ENCODE measurements at places on chromosomes 16 and 17. TPM values are rescaled to one million over a fixed set of nuclear protein-coding genes. Genes with fewer than 3 reads are reported as not detected.

The AGRP gene
- not detected for total RNA-seq

DNA sequence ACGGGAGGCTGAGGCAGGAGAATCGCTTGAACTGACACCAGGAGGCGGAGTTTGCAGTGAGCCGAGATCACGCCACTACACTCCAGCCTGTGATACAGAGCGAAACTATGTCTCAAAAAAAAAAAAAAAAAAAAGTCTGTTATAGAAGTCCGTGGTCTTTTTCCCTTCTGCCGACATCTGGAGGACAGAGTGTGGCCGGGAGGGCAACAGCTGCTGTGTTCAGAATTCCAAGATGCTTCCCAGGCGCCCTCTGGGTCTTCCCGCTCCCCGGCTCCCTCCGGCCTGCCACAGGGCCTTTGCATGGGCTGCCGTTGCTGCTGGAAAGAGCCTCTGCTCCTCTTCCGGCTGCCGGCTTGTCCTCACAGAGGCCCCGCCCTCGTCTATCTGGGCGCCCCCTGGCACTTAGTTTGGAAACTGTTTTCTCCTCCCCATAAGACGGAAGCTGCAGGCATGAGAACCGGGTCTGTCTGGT is 2.4 kb upstream of the CACNA1H start:
- H3K36me3 ChIP-seq: peaks cover 1% of the 10 kb centered on the region
- H3K27ac ChIP-seq: no peak overlapping the region
- DNase-seq: peak; percentile 33
- H3K27me3 ChIP-seq: peaks cover 4% of the 10 kb centered on the region
- H3K4me3 ChIP-seq: peak overlapping the region; percentile 39

The FN3KRP gene
- 39.6 TPM for total RNA-seq

GRCh38 chr16:77277141-77277540 is 77.9 kb downstream of the SYCE1L start:
- H3K4me3 ChIP-seq: no peak overlapping the region
- peaks cover 31% of the 10 kb centered on the region for H3K27me3 ChIP-seq
- no peaks in the 10 kb centered on the region for H3K4me1 ChIP-seq
- no peak for DNase-seq

DNA sequence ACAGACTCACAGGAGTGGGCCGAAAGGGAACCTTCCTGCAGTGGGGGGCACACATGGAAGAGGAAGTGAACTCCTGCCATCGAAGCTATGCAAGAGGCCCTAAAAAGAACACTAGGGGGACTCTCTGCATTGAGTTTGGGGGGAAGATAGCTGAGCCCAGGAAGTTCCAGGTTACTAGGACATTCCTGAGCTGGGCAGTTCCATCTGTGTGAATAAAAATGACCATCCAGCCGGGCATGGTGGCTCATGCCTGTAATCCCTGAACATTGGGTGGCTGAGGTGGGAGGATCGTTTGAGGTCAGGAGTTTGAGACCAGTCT is 211.8 kb downstream of the ZNF423 start:
- H3K4me3 ChIP-seq: no peak overlapping the region
- H3K27me3 ChIP-seq: no peaks in the 10 kb centered on the region
- H3K36me3 ChIP-seq: peaks cover 21% of the 10 kb centered on the region
- H3K27ac ChIP-seq: no peak overlapping the region
- no peak for DNase-seq

DNA sequence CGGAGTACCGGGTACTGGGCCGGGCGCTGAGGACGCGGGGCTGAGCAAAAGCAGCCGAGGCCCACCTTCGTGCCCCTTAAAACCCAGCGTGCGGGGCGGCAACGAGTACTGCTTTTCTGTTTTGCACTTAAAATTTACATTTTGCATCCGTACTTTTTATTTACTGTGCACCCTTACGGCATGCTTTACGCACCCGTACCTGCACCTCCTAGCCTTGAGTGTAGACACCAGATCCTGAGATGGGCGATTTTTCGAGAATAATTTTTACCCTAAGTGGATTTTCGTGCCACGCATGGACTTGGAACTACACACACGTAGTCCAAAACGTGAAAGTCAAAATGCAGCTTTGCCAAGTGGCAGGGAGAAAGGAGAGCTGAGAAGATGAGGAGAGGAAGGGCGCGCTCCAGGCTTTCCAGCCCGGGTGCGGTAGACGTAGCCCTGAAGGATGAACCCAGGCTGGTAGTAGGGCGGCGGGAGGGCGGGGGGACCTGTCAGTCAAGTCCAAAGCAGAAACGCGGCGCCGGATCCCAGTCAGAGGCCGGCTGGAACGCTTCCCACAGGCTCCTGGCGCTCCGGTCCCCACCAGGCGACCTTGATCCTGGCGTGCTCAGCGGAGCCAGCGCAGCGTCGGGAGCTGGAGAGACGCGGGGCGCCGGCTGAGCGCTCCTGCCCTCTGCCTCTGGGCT is 1.2 kb upstream of the CBLN1 start:
- peaks cover 5% of the 10 kb centered on the region for H3K36me3 ChIP-seq

The IRX3 gene
- total RNA-seq: 2.5 TPM

DNA sequence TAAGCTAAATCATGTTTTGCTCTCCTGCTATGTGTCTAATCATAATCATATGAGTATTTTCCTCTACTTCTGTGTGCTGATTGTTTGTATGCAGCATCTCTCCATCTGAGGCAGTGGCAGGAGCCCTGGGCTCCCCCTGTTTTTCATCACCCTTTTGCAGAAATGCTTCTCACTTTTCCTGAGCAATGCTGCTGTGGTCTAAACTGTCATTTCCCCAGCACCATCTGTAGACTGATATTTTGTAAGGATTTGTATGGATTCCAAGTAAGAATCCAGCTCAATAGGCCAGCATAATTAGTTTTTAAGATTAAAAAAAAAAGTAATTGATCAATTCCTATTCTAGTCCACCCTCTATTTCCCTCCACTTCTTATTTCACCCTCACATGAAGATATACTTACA is 257.0 kb upstream of the CPHXL start:
- no peak for DNase-seq
- no peak overlapping the region for H3K27ac ChIP-seq
- no peaks in the 10 kb centered on the region for H3K36me3 ChIP-seq
- no peak overlapping the region for H3K4me3 ChIP-seq
- H3K4me1 ChIP-seq: no peaks in the 10 kb centered on the region

DNA sequence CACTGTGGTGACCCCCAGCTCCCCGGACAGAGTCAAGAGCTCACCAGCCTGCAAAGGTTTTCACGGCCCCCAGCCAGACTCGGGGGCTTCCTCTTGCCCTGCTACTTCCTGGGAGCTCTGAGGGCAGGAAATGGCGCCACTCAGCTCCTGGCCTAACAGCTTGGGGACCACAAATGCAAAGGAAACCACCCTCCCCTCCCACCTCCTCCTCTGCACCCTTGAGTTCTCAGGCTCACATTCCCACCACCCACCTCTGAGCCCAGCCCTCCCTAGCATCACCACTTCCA is 375 bp upstream of the SPN start:
- H3K4me1 ChIP-seq: peaks cover 79% of the 10 kb centered on the region
- H3K36me3 ChIP-seq: peaks cover 29% of the 10 kb centered on the region
- H3K4me3 ChIP-seq: peak overlapping the region; percentile 92
- DNase-seq: peak; percentile 44
- H3K27me3 ChIP-seq: no peaks in the 10 kb centered on the region

DNA sequence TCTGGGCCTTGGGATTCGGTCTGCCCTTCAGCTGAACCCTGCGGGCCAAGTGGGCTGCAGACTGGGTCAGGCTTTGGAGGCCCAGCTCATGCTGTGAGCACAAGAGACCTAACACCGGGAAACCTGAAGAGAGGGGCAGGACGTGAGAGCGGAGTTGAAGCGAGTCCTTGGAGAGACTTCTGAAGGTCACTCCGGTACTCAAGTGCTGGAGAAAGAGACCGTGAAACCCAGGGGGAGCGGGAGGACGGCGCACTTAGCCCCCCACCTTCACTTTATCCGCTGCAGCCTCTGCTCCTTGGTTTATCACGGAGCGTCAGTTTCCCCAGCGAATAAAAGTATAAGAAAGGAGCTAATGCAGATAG is 361 bp downstream of the UQCRC2 start:
- peaks cover 13% of the 10 kb centered on the region for H3K36me3 ChIP-seq
- DNase-seq: no peak
- H3K4me1 ChIP-seq: peaks cover 74% of the 10 kb centered on the region
- H3K27ac ChIP-seq: peak overlapping the region; percentile 92

The ASGR1 gene
- total RNA-seq: 1.5 TPM

DNA sequence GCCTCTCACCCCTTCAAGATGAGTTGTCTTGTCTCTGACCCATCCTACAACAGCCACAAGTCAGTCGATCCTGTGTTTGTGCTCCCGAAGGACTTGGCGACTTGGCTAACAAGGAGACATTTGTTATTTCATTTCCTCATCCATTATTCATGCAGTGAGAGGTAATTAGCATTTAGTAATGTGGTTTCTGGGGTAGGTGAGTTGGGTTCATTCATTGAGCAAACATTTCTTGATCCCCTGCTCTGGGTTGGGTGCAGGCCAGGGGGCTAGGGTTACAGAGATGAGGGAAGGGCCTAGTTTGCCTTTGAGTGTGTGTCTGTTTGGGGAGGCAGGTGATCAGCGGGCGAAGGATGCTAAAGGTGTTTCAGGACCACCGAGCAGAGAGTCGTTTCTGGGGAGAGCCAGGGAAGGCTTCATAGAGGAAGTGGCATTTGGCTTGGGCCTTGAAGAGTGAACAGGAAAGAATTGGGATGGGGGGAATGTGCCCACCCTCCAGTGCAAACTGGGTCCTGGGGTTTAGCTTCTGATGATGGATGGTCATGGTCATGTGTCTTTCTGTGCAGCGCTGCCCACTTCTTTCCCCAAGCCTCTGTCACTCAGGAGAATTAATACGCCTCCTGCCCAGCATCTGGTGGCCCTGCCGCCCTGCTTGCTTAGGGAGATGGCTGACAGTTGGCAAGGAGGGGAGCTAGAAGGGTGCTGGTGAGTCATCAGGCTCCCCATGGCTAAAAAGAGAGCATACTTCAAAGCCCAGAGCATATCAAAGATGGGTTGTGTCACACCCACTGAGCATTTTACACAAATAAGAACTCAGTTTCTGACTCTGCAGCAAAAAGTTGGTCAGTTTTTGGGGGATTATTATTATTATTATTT is 38.5 kb downstream of the MSI2 start:
- DNase-seq: no peak
- H3K27ac ChIP-seq: no peak overlapping the region
- peak overlapping the region; percentile 16 for H3K4me3 ChIP-seq
- H3K36me3 ChIP-seq: peaks cover 7% of the 10 kb centered on the region

GRCh38 chr16:68948230-68948910 is 105.0 kb downstream of the TANGO6 start:
- peak overlapping the region; percentile 42 for H3K27ac ChIP-seq
- peaks cover 17% of the 10 kb centered on the region for H3K36me3 ChIP-seq
- no peaks in the 10 kb centered on the region for H3K4me1 ChIP-seq

The MYH1 gene
- total RNA-seq: not detected

DNA sequence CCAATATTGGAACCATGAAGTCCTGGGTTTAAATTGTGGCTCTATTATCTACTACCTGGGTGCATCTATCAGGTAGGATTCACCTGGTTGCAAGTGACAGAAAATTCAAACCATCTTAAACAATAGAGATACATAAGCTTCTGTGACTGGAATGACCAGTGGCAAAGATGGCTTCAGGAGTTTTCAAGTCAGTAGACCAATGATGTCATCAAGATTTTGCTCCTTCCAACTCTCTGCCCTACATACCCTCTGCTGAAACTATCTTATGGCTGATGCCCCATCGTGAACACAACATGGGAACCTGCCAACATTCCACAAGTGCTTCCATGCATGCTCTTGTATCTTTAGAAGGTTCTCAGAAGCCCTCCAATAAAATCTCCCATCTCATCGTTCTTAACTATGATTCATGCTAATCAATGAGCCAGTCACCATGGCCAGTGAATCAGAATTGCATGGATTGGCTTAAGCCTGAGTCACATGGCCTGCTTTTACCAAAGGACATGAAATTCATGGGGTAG is 180.9 kb downstream of the GRIN2A start:
- H3K27ac ChIP-seq: no peak overlapping the region
- no peak for DNase-seq
- no peak overlapping the region for H3K4me3 ChIP-seq
- H3K4me1 ChIP-seq: no peaks in the 10 kb centered on the region
- H3K27me3 ChIP-seq: no peaks in the 10 kb centered on the region

DNA sequence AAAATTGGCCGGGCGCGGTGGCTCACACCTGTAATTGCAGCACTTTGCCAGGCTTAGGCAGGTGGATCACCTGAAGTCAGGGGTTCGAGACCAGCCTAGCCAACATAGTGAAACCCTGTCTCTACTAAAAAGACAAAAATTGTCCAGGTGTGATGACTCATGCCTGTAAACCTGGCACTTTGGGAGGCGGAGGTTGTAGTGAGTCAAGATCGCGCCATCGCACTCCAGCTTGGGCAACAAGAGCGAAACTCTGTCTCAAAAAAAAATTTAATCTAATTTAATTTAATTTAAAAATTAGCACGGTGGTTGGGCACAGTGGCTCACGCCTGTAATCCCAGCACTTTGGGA is 1.6 kb upstream of the HBQ1 start:
- H3K27ac ChIP-seq: no peak overlapping the region
- peaks cover 44% of the 10 kb centered on the region for H3K27me3 ChIP-seq
- no peaks in the 10 kb centered on the region for H3K4me1 ChIP-seq
- H3K4me3 ChIP-seq: no peak overlapping the region
- H3K36me3 ChIP-seq: no peaks in the 10 kb centered on the region

The DNASE1L2 gene
- 1.1 TPM for total RNA-seq

The TEKT5 gene
- total RNA-seq: not detected

- no peak overlapping the region for H3K4me3 ChIP-seq
- H3K27me3 ChIP-seq: peaks cover 6% of the 10 kb centered on the region
- H3K27ac ChIP-seq: no peak overlapping the region
- H3K36me3 ChIP-seq: no peaks in the 10 kb centered on the region
- no peak for DNase-seq
Measured at GRCh38 chr16:19936441-19936840, 51.8 kb upstream of the GPRC5B start.

- H3K36me3 ChIP-seq: no peaks in the 10 kb centered on the region
- H3K4me1 ChIP-seq: no peaks in the 10 kb centered on the region
- H3K27me3 ChIP-seq: peaks cover 3% of the 10 kb centered on the region
- DNase-seq: no peak
- no peak overlapping the region for H3K4me3 ChIP-seq
Measured at GRCh38 chr16:85199069-85199725, 86.9 kb upstream of the CIBAR2 start.

DNA sequence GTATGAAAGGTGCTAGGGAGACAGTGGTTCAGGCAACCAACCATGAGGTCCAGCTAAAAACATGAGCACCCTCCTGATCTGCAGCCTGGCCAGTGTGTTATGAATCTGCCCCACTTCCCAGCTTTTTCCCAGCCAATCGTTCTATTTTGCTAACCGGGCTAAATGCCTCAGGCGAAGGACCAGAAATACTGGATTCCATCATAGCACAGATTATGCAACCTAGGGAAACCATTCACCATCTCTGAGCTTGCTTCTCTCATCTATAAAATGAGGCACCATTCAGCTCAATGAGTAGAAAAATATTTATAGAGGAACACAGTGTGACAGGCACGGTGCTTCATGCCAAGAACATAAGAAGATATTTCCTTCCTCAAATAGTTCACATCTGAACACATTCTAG is 45.2 kb upstream of the NUDT7 start:
- no peak for DNase-seq
- H3K4me3 ChIP-seq: no peak overlapping the region
- H3K27ac ChIP-seq: no peak overlapping the region
- H3K36me3 ChIP-seq: no peaks in the 10 kb centered on the region
- no peaks in the 10 kb centered on the region for H3K4me1 ChIP-seq

The CCL15 gene
- total RNA-seq: not detected

The CALB2 gene
- total RNA-seq: not detected

The KRTAP4-4 gene
- not detected for total RNA-seq

Measured in activated T-cell treated with anti-CD3 and anti-CD28 coated beads, Interleukin-2, amount 50 U/mL, for 72 hours (primary cell).